ENCODE measurements at places on chromosomes 1 and 21.

- DNase-seq, result no peak
These were observed 128.2 kb downstream of the KCNN3 start for GRCh38 chr1:154741741-154742495.

GRCh38 chr1:221371705-221372104, 370.2 kb downstream of the DUSP10 start:
- DNase-seq, result no peak

DNA sequence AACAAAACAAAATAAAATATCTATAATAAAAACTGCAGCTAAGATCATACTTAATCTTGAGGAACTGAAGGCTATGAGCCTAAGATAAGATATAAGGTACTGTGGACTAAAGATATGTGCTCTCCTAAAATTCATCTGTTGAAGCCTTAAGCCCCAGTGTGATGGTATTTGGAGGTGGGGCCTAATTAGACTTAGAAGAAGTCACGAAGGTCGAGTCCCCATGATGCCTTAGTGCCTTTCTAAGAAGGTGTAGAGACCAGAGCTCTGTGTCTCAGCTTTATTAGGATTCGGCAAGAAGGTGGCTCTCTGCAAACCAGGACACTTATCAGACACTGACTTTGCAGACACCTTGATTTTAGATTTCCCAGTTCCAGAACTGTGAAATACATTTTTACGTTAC, 622.0 kb upstream of the BRINP3 start:
- DNase-seq, result no peak

DNA sequence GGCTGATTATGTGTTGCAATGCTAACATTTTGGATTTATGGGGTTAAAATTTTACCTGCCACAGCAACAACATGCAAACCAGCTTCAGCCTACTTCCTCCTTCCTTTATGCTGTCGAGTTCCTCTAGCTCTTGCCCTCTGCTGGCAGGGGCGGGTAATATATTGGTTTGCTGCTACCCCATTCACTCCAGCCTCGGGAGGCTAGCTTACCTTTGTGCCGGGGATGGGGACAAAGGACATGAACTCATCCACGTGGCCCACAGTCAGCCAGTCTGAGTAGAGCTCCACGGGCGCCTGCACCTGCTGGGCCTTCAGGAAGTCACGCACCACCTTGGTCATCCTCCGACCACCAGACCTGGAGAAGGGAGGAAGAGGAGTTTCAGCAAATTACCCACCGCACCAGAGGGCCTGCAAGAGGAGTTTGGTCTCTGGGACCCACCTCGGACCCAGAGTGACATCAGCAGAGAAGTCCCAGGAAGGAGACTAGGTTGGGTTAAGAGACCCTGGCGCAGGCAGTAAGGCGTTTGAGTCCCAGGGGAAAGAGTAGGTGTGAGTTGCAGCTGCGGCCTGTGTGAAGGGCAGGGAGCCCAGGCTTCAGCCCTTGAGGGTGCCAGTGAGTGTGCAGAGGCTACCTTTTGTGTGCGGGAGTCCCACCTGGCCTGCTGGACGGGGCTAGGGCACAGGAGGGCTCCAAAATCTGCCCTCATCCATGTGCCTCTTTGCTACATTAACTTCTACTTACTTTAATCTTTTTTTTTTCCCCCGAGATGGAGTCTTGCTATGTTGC, 21.8 kb upstream of the SDHB start:
- DNase-seq, result no peak

GRCh38 chr21:34887725-34888568, 161.2 kb downstream of the RUNX1 start:
- peak; percentile 32 for DNase-seq

DNA sequence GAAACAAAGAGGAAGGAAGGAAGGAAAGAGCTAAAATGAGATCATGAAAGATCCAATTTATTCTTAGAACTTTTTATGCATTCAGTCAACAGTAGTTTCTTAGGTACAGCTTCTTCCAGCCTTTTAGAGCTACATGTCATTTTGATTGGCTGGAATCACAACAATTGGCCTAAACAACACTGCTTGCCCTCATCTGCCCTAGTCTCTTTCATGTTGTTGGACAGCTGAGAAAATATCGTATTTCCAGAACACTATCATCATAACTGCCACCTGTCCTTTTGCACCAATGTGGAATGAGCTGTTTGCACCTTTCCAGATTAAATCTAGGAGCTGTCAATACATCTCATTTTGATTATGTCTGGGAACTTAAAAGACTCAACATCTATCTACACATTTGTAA, 161.7 kb downstream of the TGFBR3 start:
- no peak for DNase-seq

DNA sequence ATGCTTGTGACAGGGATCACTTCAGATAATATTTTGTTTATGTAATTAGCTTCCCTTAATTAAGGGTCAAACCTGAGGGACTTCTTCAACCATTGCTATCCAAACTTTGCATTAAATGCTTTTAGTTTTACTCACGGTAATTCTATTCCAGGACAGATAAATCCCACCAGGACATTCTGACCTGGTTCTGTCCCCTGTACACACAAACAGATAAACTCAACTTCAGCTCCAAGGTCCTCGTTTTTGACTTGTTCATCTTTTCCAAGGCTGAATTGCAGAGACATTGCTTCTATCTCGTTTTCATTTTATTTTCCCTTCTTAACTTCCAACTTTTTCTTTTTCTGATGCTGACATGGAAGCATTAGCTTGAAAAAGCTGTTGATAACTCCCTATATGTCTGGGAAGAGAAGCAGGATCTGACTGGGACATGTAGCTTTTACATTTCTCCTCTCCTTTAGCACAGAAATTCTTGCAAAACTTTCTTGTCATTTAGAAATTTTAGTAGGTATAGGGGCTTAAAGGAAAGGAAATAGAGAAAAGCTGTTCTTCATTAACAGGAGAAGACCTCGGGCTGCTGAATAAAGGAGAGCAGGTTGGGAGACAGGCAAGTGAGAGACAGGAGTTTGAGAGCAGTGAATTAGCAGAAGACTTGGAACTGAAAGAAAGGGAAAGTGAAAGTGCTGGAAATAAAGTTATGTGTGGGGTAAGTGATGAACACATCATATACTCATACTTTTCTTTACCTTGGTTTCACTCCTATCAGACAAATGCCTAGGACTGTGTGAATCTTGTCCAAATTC, 231.7 kb upstream of the B3GALT2 start:
- DNase-seq, result no peak

DNA sequence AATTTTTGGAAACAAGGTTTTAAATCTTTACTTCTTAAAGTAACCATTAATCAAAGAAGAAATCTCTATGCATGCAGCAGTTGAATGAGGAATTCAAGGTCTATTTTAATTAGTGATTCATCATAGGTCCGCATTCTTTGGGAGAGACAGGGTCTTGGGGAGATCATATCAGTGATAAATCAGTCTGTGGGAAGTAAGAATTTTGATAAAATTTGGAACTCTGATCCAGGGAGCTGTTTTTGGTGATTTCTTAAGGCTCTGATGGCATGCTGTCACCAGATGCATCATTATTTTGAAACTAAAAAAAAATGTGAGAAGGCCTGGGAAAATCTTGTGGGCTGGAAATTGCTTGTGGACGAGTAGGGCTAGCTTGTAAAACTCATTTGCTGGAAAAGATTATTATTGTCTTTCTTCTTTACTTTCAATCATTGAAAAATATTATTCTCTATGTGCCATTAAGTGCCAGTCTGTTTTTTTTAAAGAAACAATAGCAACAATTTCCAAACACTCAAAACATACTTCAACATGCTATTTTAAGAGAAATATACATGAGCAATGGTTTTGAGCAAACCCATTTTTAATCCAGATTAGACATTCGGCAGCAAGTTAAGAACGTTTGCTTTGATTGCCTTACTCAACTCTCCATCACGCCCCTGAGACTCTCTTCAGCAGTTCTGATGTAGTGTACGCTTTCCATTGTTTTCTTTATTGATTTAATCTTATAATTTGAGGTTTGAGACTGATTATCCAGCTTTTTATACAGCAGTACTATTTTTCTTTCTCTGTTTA, 62.6 kb downstream of the ZBTB18 start:
- DNase-seq, result no peak

GRCh38 chr1:219533280-219533679, 79.6 kb downstream of the ZC3H11B start:
- DNase-seq, result no peak

- no peak for DNase-seq
These were observed 32.3 kb downstream of the VWA5B1 start for GRCh38 chr1:20322825-20323612.

GRCh38 chr21:46482846-46483231, 24.1 kb downstream of the DIP2A start:
- no peak for DNase-seq
